ENCODE measurements at places on chromosomes 11 and 22. TPM values are rescaled to one million over a fixed set of nuclear protein-coding genes. Genes with fewer than 3 reads are reported as not detected.

The FGF4 gene
- total RNA-seq, result not detected

The CD248 gene
- 26.6 TPM for total RNA-seq

The CCDC157 gene
- 4.2 TPM for total RNA-seq

- DNase-seq, result no peak
Measured at GRCh38 chr22:47174671-47175112, 412.2 kb downstream of the TBC1D22A start.

DNA sequence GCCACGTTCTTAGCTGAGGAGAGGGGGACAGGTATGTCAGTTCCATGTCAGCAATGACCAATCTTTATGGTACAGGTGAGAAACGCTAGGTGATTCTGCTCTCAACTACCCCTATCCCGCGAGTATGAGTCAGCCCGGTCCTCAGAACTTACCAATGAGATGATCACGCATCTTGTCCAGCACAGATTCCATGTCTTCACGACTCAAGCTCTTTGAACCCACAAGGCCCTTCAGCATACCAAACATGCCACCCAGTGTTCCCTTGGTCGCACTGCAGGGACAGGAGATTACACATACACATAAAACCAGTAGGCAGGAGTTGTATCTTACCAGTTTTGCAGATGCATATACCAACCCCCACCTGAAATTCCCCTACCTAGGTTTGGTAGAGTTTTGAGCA lies 2.9 kb downstream of the SRPRA start:
- DNase-seq, result no peak

Measured in spinal cord (tissue), 10 donors.